H1 (cell line): ENCODE measurements at places on chromosomes 12 and 14.

DNA sequence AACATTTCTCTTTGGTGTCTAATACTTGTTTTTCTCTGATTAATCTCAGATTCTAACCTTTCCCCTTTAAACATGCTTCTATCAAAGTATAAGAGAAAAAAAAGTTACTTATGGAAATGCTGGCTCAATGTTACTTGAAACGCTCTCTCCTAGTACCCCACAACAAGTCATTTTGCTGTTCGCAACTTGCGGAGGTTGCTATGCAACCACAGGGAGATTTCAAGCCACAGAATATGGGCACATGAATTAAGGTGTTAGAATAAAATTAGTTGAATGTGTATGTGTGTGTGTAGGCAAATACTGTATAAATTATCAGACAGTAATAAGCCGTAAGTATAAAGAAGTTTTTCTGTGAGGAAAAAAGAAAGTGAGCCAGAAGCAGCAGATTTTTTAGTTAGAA lies 80.6 kb downstream of the CCDC59 start:
- DNase-seq, result no peak

- no peak for DNase-seq
Measured at GRCh38 chr12:85441741-85442140, 161.7 kb downstream of the ALX1 start.

GRCh38 chr12:19869413-19869812 lies 430.1 kb downstream of the AEBP2 start:
- no peak for DNase-seq

DNA sequence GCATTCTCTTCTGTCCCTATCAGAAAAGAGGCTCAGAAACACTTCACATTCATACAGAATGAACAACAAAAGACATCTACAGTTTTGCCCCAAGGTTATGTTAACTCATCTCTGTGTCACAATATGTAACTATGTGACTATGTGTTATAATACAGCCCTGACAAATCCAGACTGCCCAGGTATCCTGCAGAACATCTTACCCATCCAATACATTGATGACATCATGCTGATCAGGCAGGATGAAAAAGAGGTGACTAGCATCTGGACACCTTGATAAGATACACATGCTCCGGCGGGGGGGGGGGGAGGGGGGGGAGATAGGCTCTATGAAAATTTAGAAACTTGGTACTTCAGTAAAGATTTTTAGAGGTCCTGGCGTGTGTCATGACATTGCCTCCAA lies 8.3 kb upstream of the GNS start:
- DNase-seq, result no peak

DNA sequence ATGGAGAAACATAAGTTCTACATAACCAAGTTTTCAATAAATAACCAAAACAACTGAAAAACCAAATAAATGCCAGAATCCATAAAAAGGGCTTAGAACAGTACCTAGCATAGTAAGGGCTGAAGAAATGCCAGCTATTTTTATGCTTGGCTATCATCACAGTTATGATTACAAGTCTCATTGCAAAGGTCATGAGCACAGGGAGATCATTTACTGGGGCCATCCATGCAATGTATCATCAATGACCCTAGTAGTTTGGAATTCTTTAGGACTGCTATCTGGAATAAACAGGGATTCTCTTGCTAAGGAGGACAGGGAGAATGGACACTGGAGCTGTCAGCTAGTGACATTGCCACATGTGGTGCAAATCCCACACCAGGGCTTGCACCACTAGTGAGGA lies 92.5 kb upstream of the NAP1L1 start:
- DNase-seq, result no peak

GRCh38 chr12:49198431-49199155 lies 9.7 kb upstream of the TUBA1A start:
- DNase-seq, result no peak

DNA sequence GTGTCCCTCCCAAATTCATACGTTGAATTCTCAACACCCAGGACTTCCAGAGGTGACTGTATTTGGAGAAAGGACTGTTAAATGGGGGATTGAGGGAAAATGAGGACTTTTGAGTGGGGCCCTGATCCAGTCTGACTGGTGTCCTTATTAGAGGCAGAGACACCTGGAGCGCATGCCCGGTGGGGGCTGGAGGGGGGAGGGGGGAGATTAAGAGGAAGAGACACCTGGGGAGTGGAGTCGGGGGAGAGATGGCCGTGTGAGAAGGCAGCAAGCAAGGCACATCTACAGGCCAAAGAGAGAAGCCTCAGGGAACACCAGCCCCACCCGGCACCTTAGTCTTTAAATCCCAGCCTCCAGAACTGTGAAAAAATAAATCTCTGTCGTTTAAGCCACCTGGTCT lies 209.7 kb downstream of the SLC41A2 start:
- DNase-seq, result no peak

DNA sequence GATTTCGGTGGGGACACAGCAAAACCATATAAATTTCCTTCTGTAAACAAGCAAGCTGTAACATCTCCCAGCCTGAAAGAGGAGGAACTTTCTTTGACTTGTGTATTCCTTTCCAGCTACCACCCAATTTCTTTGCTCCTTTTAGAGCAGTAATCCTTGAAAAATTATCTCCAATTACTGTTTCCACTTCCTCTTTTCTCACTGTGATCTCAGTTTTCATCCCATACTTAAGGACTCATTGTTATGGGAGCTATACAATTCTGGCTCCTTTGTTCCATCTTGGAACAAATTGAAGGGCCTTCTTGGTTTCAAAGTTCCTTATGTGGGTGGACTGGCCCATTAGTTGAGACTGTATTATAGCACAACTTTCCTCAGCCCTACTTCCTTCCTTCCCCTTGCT lies 152.6 kb downstream of the AKAP6 start:
- no peak for DNase-seq

DNA sequence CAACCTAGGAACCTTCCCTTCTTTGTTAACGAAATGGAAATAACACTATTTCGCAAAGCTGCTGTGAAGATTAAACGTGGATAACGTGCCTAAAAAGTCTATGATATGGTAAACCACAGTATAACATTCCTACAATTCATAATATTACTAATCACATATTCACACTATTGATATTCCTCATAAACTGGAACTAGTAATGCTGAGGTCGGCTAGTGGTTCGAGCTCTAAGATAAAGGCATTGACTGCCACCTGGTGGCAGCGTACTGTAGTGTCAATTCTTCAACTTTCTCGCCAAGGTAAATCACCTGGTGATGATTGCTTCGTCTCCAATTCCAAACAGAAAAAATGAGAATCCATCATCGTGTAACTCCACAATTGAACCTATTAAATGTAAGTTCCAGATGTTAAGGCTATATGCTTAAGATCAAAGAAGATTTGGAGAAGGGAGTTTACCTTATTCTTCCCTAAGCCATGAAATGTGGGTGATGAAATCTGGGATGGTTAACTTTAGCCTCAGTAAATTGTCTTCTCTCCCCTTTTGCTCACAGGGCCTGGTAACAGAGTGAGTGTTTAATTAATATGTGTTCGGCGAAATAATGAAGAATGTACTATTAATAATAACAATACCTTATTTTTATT lies 197.5 kb upstream of the TMEM132C start:
- no peak for DNase-seq

DNA sequence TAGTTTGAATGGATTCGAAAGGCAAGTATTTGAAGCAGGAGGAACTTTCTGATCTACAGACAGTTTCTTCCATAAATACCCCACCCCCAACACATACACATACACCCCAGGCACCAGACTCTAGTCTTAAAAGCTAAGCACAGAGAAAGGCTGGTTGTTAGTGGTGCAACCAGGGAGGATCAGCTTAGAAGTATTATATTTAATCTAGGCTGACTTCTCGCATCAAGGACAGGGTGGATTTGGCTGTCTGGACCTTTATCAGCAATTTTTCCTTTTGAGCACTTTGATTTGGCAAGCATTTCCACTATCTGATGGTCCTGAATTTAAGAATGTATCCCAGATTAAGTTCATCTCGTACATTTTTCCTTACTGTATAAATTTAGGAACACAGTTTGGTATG lies 1489.8 kb upstream of the FLRT2 start:
- DNase-seq, result no peak
